ENCODE measurements at places on chromosomes 7 and 10. TPM values are rescaled to one million over a fixed set of nuclear protein-coding genes. Genes with fewer than 3 reads are reported as not detected.

DNA sequence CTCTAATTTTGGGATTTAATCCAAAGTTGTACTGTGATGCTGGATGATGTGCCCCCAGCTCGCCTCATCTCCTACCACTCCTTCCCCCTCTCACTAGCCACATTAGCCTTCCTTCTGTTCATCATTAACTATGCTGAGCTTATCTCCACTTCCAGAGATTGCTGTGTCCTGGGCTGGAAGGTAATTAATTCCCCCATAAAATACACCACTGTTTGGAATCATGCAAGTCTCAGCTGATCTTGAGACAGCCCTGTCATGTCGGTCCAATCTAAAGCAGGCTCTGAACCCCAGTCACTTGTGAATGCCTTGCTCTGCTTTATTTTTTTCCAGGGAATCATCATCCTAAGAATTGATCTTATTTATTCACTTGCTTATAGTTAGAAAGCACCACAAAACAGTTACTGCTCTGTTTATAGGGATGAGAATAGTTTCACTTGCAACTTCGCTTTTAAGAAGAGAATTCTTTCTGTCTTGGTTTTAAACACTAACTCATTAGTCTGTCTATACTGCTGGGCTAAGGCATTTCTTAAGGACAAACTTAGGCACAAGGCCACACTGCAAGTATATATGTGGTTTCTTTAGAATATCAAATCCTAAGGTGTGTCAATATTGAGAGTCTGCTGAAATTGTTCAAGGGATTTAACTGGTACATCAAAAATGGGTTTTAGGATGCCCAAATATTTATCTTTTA is 341.1 kb upstream of the SEMA3A start:
- no peaks in the 10 kb centered on the region for H3K27me3 ChIP-seq
- no peak overlapping the region for H3K4me3 ChIP-seq
- DNase-seq = no peak
- H3K27ac ChIP-seq = no peak overlapping the region
- H3K4me1 ChIP-seq = no peaks in the 10 kb centered on the region
- H3K36me3 ChIP-seq = no peaks in the 10 kb centered on the region

GRCh38 chr7:23467806-23468525 is 2.3 kb downstream of the IGF2BP3 start:
- H3K27ac ChIP-seq = peak overlapping the region; percentile 68
- H3K4me3 ChIP-seq = peak overlapping the region; percentile 85
- H3K4me1 ChIP-seq = peaks cover 45% of the 10 kb centered on the region
- no peaks in the 10 kb centered on the region for H3K36me3 ChIP-seq
- peak; percentile 31 for DNase-seq
- peaks cover 47% of the 10 kb centered on the region for H3K27me3 ChIP-seq

DNA sequence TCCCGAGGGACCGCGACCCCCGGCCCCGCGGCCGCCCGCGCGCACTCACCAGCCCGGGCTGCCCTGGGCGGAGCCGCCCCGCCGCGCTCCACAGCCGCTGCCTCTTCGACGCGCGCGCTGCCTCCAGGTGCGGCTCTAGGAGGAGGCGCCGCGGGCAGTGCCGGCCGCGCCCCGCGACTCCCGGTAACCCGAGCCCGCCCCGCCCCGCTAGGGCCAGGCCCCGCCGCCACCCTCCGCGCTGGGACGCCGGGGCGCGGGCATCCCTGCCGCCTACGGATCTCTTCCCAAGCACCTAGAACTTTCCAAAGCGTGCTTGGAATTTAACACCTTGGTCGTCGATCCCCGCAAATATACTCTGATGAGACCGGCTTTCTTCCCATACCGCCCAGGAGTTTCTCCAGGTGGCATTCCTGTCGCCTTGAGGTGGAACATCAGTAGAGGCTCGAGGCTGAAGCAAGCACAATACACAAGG is at the start of gene SLC26A5:
Gene SLC26A5 (minus strand): TSS at position 159 of the 472 bp plus-strand sequence. CDS start 24,693 bp downstream, outside the sequence.
- no peak for DNase-seq
- H3K4me1 ChIP-seq = peaks cover 10% of the 10 kb centered on the region

KDM7A gene
- 15.5 TPM for total RNA-seq

ANKRD1 gene
- total RNA-seq = not detected

MEPCE gene
- total RNA-seq = 65.5 TPM
